ENCODE measurements at places on chromosomes 12 and 14.
A peak's percentile ranks its signal among the peaks of the same experiment; 100 is the strongest.

DNA sequence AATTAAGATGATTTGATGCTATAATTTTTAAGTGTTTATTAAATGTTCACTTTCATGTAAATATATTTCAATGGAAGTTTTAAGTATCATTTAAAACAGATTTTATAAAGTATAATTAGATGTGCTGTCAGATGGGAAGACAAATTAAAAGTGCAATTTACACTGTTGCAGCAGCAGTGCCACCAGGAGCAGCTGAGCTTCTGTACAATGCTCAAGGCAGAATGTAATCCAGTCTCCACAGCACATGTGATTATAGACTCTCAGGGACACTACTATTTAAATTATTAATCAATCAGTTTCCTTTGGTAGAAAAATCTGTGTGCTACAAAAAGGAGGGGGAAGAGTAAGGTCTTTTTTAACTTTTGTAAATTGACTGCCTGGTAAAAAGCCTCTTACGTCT lies 285.7 kb upstream of the USP15 start:
- no peak for DNase-seq

GRCh38 chr12:131609762-131610161 lies 101.1 kb upstream of the SFSWAP start:
- DNase-seq = no peak

GRCh38 chr12:70078161-70078560 lies 165.1 kb upstream of the CNOT2 start:
- no peak for DNase-seq

- no peak for DNase-seq
These were observed 27.2 kb downstream of the KLC1 start for GRCh38 chr14:103656031-103656755.

DNA sequence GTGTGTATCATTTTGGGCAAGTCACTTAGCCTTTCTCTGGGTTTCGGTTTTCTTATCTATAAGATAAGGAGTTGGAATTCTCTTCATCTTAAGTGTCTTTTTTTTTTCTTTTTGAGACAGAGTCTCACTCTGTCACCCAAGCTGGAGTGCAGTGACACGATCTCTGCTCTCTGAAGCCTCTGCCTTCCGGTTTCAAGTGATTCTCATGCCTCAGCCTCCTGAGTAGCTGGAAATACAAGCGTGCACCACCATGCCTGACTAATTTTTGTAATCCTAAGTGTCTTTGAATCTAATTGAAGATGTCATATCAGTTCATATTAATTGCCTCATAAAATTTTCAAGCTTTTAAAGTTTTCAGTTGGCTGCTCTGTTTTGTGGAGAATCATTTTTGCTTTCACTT lies 4.0 kb downstream of the SRGAP1 start:
- DNase-seq = no peak

GRCh38 chr12:54602661-54603060 lies 14.2 kb upstream of the PPP1R1A start:
- DNase-seq = no peak

DNA sequence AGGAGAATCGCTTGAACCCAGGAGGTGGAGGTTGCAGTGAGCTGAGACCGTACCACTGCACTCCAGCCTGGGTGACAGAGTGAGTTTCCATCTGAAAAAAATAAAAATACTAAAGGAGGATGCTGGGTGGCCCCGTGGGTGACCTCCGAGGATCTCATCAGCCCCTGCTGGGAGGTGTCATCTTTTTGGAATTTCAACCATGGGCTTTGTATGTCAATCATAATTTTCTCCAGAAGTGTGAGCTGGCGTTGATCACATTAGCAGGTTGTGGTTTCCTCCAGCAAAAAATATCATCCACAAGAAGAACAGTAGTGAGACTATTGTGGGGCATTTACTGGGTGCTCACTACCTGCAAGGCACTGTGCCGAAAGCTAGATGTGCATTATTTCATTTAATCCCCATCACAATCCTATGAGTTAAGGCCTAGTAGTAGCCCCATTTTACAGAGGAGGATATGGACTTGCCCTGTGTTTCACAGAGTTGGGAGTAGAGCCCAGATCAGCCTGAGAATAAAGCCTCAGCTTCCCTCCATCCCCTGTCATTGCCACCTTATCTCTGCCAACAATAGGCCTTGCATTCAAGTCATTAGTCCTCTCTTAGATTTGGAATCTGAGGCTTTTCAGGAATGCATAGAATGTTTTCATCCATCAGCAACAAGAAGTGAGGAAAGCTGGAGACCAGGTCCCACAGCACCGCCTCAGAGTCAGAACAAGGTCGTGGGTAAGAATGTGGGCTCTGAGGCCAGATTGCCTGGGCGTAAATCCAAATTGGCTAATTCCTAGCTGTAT lies 39.8 kb downstream of the SVOP start:
- DNase-seq = no peak

- DNase-seq = no peak
These were observed 180.6 kb upstream of the MYL2 start for GRCh38 chr12:111101003-111101402.

DNA sequence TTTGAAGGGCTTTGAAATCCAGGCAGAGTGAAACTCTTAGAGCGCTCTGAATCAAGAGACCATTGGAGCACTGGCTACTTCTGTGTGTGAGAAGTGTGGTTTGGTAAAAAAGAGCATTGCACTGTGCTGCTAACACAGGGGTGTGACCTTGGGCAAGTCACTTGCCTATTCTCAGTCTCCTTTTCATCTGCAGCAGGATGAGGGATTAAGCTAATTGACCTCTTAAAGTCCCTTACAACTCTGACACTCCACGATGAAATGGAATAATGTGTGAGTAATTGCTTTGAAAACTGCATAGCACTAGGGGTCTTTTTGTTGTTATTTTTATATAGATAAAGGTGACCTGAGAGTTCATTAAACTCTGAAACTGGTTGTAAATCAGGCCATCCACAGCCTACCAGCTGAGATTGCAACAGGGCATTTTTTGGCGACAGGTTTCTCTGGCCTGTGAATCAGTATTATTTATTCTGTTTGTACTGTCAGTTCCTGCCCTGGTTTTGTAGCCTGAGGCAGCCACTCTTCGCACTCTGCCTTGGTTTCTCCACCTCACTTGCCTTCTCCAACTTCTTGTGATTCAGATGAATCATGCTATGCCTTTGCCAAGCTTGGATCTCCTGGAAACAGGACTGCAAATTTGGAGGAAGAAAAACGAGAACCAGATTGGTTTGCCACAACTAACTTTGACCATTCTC lies 159.9 kb upstream of the PARP11 start:
- DNase-seq = no peak

GRCh38 chr14:79475887-79476532 lies 735.3 kb downstream of the DIO2 start:
- DNase-seq = no peak

DNA sequence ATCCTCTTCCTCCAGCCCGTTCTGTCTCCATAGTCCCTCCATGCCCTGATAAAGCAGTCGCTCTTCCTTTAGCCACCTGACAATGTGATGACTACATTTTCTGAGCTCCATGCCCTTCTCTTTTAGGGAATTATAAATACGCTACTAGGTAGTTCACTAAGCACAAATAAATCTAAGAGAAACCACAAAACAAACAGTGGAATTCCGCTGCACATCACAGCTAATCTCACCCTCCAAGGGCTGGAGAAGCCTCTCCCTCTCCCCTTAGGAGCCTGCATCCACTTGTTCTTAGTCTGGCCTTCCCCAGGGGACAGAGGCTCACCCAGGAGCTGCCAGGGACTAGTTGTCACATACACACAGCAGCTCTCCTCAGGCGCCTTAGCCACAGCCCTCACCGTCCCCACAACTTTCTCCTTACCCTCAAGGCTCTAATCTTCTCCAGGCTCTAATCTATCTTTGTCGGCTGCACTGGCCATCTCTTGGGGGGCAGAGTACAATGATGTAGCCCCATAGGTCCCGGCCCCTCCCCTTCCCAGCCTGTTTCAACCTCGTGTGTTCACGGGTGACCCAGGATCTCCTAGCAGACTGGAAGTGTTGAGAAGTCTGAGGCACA lies 55.9 kb upstream of the GPR68 start:
- DNase-seq = no peak

DNA sequence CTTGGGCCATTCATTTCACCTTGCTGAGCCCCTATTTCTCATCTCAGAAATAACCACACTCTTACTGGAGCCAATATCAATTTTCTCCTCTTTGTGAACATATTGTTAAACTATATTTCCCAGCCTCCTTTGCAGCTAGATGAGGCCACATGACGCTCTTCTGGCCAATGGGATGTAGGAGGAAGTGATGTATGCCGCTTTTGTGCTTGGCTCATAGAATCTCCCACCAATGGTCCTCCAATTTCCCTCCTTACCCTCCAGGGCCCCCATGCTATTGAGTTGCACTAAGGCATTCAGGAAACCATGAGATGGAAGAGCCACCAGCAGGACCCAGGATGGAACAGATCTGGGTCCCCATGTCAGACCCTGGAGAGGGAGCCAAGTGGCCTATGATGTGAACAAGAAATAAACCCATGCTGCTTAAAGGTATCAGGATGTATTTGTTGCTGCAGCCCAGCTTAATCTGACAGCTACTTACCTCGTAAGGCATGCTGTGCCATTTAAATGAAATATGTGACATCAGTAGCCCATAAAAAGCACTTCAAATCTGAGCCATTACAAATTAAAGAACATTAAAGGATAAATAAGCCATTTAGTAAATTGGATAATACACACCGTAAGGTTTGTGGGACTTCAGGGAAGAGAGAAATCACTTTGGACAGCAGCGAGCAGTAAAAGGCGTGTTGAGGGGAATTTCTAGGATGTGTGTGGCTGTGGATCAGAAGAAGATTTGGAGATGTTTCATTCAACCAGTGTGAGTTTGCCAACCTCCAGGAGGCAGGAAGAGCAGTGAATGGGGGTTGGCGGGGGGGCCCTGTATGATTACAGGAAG lies 24.4 kb upstream of the BDKRB2 start:
- DNase-seq = no peak

DNA sequence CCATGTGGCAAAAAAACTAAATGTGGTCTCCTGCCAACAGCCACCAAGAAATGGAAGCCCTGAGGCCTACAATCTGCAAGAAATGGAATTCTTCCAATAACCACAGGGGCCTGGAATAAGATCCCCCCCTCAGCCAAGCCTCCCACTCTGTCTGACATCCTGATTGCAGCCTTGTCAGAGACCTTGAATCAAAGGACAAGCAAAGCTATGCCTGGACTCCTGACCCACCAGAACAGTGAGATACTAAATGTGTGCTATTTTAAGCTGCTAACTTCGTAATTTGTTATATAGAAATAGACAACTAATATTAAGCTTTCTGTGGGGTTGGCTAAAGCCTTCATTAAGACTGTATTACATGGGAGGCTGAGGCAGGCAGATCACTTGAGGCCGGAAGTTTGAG lies 77.7 kb downstream of the TBX5 start:
- DNase-seq = no peak

DNA sequence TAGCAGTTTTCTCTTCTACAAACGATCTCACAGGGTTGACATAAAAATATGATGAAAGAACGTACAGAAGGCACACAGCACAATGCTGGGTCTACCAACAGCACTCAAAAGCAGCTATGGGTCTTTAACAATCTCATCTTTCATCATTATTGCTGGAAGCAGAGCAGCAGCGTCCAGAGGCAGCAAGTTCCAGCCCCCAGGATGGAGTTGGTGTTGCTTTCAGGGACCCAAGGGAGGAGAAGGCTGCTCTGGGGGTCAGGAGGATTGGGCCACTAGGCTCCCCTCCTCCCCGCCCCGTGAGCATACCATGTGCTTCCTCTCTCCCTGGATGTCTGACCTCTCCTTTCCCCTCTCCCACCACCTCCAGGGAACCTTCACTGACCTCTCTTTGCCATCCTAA lies 13.3 kb downstream of the KCTD10 start:
- DNase-seq = no peak

- no peak for DNase-seq
These were observed 70.5 kb downstream of the LIN52 start for GRCh38 chr14:74155287-74155686.

GRCh38 chr12:46790066-46790465 lies 35.7 kb downstream of the SLC38A4 start:
- no peak for DNase-seq

- DNase-seq = no peak
These were observed 411.1 kb downstream of the CCER1 start for GRCh38 chr12:90543841-90544240.

GRCh38 chr14:34971381-34971780 lies 11.4 kb upstream of the SRP54 start:
- no peak for DNase-seq

- DNase-seq = peak; percentile 10
These were observed 14.0 kb upstream of the HPD start for GRCh38 chr12:121872546-121873215.

DNA sequence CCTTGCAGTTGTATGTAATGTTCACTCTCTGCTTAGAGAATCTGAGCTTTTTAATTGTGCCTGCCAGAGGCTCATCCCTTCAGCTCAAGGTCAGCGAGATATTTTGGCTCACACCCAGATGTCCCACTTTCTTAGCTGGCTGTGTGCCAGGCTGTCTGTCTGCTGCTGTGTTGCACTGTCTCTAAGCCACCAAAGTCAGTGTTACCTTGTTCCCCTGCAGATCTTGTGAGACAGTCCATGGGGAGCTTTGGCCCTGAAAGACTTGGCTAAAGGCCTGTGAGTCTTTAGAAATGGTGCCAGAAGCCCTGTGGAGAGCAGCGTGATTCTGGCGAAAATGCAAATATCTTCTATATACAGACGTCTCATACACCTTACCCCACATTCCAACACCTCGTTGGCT lies 293.7 kb downstream of the TTC6 start:
- no peak for DNase-seq

- no peak for DNase-seq
These were observed 8.1 kb upstream of the CKAP4 start for GRCh38 chr12:106255952-106256351.

DNA sequence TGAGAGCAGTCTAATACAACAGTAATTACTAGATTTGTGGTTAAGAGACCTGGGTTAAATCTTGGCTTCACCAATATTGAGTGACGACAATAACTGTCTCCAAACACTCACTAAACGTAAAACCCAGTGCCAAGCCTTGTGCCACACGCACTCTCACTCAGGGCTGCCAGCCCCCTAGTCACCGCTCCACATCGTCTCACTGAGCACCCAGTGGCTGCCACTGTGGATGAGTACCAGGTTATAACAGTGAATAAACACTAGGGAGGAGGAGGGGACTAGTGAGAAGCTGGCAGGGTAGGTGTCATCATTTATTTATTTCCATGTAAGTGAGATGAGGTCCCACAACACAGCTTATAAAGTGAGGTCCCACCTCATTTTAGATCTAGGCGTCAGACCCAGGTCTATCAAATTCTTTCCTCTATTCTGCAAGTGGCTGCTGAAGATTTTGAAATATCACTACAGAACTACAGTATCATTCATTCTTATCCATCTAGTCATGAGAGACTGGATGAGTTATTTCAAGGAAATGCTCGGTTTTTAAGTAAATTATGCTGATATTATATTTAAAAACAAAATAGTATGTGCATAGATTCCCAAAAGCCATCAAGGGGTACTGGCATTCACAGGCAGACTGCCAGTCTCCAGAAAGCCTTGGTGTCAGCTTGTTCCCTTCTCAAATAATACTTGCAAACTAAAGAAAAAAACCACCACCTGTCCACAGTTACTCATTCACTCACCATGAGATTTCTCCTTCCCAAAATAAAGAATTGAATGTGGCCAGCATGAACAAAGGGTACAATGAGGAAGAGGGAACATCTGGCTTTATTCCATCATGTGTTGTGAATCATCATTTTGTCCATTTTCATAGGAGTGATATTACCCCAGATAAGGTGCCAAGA lies 84.0 kb downstream of the PTPN21 start:
- no peak for DNase-seq
